ENCODE measurements at places on chromosomes 5 and 9.

DNA sequence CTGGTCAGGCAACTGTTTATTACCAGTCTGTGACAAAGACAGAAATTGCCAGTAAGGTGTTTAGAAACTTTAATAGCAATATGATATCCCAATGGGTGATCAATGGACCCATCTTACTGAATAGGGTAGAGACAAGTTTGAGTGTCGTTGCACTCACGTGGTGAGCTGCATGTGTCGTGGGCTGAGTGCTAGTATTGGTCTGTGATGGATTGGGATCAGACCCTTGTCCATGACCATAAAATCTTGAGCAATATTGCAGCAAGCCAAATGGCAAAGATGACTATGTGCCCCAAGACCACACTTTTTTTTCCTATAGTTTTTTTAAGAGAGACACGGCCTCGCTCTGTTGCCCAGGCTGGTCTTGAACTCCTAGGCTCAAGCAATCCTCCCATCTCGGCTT, 114.5 kb downstream of the PALM2AKAP2 start:
- DNase-seq, result no peak

- DNase-seq, result no peak
Observed at GRCh38 chr9:81598811-81599210, 90.5 kb downstream of the TLE1 start.

- no peak for DNase-seq
Observed at GRCh38 chr9:81771571-81771970, 82.2 kb upstream of the TLE1 start.

- DNase-seq, result no peak
Observed at GRCh38 chr9:91954841-91955471, 4.9 kb upstream of the ROR2 start.

GRCh38 chr5:27257696-27258095, 219.3 kb upstream of the CDH9 start:
- DNase-seq, result no peak

DNA sequence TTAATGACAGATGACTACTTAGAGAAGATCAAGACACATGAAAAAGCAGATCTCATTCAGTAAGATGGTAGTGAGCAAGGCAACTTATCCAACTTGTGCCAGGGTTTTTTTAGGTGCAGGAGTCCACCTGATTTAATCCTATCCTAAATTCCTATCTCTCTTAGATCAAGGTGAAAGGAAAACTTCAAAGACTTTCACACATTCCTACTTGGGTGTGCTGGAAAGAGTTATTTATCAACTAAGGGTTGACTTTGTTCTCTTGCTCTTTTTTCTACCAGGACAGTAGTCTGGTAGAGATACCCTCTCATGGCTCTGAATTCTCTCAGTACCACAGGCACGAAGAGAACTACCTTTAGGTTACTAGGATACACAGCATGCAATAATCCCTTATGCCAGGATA, 18.2 kb downstream of the TUT7 start:
- DNase-seq, result no peak

GRCh38 chr5:137631453-137631852, 104.4 kb downstream of the KLHL3 start:
- DNase-seq, result no peak

DNA sequence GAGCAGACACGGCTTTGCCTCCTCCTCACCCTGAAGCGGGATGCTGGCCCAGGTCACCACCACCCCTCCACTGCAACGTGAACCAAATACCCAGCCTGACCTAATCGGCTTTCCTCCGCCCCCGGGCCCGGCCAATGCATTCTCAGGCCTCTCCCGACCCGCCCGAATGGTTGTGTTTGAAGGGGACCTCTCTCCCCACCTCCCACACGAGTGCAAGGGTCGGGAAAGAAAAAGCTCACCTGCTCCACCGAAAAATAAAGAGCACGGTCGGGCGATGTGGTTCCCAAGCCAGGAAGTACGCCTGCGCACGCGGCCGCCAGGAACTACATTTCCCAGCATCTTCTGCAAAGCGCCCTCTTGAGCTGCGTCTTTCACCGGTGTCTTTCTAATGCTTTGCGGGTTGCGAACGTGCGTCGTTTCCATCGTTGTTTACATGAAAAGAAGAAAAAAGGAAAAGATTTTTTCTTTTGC, at the start of gene ZNF883:
ZNF883 (minus strand) TSS at position 282 of the 471 bp plus-strand sequence.
- DNase-seq, result peak; percentile 7

DNA sequence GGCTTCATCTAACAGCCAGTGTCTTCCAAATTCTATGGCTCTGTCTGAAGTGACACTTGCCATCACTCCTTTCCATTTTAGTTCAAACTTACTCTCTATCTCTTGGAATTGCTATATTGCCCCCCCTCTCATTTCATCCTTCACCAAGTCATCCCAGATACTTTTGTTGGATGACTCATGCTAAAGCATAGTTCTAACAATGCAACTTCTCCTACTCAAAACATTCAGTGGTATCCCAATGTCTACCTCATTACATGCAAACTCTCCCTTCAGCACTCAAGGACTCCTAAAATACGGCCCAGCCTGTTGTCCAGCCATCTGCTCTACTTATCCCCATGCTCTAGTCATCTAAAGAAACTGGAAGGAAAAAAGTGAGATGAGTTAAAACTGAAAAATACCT, 171.6 kb downstream of the RASEF start:
- no peak for DNase-seq

DNA sequence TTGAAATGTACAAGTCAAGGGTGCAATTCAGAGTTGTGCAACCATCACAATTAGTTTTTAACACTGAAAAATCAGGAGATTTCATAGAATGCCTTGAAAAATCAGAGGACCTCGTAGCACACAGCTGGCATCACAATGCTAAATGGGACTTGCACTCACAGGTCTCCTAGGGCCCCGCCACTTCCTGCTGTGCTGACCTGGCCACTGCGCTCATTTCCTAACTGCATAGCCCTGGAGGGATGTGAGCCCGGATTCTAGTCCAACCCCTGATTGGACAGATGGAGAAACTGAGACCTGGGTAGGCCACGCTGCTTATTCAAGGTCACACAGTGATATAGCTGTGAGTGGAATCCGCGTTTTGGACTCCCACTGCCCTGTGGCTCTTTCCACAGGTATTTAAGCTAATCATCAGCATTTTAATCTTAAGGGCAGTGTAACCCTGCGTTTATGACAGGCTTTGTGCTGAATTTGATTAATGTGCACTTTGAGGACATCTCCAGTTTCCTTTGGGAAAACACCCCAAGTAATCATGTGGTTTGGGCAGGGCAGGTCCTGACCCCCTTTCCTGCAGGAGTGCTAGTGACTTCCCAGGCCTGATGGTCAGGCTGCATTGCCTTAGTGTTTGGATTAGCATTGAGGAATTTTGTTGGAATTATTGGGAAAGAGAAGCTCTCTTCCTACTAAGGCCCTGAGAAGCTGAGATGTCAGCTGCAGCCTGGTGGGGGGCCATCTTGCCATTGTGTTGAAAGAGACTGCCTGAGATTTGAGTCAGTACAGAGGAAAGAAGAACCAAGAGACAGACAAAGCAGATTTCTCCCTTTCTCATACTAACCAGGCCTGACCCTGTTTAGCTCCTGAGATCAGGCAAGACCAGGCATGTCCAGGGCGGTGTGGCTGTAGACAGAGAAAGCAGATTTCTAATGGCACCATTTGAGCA, 36.2 kb downstream of the STC2 start:
- no peak for DNase-seq

DNA sequence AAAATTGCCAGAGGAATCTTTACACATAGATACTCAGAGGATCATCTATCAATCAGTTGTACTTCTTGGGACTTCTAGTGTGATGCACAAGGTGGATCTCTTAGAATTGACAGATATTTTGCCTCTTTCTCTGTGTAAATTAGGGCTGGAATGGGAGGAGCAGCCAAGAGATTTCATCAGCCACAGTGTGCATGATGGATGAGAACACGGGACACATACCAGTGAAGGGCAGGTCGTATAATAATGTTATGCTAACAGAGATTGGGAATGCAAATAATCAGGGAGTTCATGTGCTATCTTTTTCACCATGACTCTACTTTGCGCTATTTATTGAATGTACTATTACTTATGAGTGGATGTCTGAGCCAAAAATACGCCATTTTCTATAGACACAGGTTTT, 43.3 kb upstream of the ISOC1 start:
- DNase-seq, result no peak

DNA sequence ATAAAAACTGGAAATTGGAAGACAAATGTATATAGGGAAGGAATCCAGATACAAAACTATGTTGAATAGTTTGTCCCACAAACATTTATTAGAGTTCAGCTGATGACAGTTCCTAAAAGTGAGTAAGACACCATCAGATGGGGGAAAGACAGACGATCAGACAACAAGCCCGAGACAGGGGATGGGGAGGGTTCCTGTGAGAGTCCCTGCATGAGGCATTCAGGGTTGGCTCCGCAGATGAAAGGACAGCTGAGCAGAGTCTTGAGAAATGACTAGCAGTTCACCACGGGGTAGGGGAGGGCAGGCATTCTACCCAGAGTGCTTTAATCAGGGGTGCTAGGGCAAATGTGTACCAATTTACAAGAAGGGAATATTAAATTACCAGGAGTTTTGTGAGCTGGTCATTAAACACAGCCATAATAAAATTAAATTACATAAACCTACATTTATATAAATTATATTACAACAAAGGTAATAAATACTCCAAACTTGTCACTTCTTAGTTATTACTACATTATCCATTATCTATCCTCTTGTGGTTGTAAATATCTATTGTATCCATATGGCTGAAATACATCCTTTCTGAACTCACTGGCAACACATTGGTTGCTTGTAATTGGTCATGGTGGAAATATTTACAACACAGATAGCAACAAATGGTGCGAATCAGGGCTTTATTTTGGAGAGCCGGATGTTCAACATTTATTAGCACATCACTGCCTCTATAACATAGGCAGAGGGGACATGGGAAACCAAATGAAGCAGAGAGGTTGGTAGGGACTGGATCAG, 27.8 kb downstream of the TNFSF15 start:
- DNase-seq, result peak; percentile 12

DNA sequence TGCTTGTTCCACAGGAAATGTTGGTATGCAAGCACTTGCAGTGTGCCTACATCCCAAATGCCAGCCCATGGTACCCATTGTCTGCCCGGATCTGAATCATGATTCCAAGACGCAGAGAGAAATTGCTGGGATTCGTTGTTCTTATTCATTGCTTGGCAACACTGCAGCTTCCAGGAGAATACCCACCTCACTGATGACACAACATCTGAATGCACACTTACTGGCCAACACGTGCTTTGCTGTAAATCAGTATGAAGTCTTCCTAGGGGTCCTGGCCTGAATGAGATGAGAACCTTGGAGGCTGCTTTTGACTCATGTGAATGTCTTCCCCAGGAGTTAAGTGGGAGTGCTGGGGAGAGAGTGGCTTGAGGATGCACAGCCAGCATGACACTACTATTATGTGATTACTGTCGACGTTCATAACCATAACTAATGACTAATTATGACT, 11.6 kb downstream of the SRD5A1 start:
- no peak for DNase-seq

DNA sequence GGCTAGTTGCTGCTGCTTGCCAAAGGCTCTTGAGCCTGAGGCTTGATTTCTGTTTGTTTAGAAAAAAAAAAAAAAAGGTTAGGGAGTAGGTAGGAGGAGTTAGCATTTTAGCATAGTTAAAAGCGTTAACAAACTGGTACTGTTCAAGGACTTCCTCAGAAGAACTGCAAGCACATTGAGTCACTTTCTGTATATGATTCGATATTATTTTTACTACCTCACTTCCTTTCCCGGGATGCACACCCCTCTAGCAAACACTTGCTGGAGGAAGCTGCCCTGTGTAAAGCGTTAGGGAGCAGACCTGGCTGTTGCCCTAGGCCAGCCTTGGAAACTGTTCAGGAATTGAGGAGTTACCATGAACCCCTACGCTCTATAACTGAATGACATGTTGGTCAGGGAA, 15.7 kb upstream of the CEP120 start:
- no peak for DNase-seq

GRCh38 chr5:25539536-25539935, 894.8 kb upstream of the CDH10 start:
- DNase-seq, result no peak
